ENCODE measurements at places on chromosomes 6 and 20.

GRCh38 chr6:17817763-17818162 lies 111.0 kb upstream of the NUP153 start:
- DNase-seq: no peak

DNA sequence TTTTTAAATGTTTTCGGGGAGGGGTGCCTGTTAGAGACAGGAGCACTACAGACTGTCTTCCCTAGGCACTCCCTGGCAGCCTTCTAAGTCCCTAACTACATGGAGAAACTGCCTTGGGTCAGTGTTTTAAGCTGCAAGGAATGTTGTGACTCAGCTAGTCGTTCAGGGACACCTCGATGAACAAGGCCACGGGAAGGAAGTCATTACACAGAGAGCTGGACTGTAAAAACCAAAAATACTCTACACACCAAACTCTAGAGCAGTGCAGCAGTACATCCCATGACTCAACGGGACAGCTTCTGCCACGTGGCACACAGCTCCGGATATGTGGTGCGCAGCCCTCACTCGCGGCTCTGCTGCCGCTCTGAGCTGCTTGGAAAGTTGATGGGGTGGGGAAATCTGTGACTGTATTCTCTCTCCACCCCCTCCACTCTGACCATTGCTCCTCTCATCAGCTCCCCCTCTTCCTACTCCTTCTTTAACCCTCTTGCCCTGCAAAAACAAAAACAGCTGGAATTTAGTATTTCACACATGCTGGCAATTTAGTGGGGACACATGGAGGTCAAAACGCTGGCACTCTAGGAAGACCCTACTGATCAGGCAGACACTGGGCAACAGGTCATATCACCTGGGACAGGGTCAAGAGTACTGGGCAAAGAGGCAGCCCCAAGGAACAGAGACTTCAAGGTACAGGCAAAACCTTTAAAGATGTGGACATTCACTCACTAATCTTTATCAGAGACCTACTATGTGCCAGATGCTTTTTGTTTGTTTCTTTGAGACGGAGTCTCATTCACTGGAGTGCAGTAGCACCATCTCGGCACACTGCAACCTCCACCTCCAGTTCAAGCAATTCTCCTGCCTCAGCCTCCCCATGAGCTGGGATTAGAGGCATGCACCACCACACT lies 10.9 kb upstream of the LPIN3 start:
- DNase-seq: no peak

GRCh38 chr6:39228111-39228971 lies 934 bp downstream of the KCNK5 start:
- no peak for DNase-seq

DNA sequence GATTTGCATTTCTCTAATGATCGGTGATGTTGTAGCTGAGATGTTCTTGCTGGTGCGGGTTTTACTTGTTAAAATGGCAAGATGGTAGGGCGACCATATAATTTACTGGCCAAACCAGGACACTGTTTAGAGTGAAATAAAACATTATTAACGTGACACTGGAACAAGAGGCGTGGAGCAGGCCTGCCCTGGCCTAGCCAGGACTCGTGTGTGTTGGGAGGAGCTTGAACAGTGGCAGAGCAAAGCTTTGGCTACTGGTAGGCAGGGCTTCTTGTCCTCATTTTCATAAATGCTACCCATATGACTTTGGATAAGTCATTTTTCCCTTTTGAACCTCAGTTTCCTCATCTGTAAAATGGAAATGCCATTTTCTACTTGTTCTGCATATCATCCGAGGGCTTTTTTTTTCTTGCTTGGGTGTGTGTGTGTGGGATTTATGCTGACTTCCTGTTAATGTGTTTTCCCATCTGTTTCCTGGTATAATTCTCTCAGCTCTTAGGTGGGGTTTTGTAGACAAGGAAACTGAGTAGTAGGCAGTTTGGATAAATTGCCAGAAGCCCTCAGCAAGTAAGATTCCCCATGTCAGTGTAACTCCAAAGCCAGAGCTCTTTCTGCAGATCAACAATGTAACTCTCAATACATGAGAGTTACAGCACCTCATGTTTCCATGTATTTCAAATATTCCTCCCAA lies 81.7 kb downstream of the TOX2 start:
- DNase-seq: no peak

DNA sequence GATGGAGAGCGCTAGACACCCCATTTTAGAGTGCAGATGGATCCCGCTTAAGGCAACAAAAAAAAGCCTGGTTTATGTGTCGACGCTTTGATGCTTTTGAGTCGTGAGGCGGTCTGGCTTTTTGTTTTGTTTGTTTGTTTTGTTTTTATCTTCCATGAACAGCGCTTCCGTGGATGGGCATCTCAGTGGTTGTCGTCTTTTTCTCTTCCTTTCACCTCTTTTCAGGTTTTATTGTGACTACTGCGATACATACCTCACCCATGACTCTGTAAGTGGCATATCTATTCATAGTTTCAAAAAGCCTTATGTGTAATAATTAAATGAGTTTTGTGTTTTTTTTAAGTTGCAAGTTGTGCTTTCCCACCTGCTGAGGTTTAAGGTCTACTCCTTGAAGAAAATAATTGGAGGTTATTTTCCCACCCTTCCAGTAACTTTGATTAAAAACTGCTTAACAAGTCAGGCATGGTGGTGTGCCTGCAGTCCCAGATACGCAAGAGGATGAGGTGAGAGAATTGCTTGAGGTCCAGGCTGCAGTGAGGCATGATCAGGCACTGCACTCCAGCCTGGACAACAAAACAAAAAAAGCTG lies 476 bp downstream of the SNRPC start:
- no peak for DNase-seq

- no peak for DNase-seq
Observed at GRCh38 chr20:44412402-44413144, 57.1 kb downstream of the HNF4A start.

DNA sequence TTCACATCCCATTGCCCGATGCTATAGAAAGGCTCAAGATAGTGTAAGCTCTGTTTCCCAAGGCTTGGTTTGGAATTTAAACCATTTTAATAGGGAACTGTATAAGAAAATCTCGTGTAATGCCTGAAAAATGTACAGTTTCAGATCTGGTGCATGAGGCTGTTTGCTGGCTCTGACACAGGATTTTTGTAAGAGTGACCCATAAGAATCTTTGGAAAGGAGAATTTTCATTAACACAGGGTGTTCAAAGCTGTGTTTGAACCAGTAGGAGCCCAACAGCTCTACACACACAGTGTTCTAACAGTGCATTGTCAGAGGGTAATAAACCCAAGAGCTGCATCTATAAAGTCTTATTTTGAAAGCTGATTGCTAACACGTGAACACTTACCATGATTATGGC lies 293.5 kb downstream of the PRL start:
- DNase-seq: no peak

- no peak for DNase-seq
Observed at GRCh38 chr6:138869398-138869797, 73.5 kb downstream of the ECT2L start.

GRCh38 chr20:9374072-9374471 lies 140.3 kb upstream of the LAMP5 start:
- no peak for DNase-seq

GRCh38 chr20:42082611-42083010 lies 464.4 kb upstream of the CHD6 start:
- no peak for DNase-seq

DNA sequence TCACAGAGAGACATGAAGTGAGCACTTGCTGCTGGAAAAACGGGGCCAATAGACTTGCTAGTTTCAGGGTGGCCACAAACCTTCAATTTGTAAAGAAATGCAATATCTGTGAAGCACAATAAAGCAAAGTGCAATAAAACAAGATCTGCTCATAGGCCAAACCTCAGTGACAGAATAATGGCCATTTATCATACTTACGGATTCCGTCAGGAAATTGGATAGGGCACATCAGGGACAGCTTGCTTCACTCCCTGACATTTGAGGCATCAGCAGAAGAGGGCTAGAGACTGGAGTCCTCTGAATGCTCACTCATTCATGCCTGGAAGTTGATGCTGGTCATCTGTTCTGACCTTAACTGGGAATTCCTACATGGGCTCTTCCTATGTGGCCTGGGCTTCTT lies 165.5 kb upstream of the OPRM1 start:
- DNase-seq: no peak

GRCh38 chr6:14177413-14178082 lies 60.0 kb downstream of the CD83 start:
- no peak for DNase-seq

GRCh38 chr20:47863315-47863965 lies 78.2 kb upstream of the SULF2 start:
- no peak for DNase-seq

DNA sequence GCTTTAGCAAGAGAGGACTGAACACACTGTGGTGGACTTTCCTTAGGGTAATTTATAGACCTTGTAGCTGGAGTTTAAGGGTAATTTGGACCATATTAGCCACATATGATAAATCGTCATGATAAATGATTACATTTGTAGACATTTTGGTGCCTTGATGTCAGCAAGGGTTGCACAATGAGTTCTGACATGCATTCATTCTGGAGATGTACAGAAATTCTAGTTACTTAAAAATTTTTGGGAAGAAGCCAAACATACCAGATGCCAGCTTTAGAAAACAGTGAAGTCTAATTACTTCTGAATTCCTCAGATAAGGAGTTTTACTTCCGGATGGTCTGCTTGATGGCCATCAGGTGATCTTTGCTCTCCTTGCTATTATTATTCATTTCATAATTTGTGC lies 653.1 kb downstream of the TBC1D32 start:
- no peak for DNase-seq

DNA sequence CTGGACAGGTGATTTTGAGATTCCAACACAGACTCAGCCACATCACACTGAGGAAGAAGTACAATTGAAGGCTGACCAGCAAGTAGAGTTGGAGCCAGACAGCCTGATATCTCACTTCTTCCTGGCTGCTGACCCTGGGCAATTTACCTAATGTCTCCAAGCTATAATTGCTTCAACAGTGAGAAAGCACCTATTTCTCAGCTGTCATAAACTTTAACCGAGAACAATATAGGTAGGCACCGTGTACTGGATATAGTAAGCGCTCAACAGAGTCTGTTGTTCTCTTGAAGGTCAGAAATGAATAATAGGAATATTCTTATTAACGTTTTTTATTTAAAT lies 28.3 kb downstream of the STX7 start:
- no peak for DNase-seq

- DNase-seq: no peak
Observed at GRCh38 chr6:113188962-113189361, 668.2 kb upstream of the MARCKS start.

- no peak for DNase-seq
Observed at GRCh38 chr6:33203443-33204164, 851 bp upstream of the HSD17B8 start.

- no peak for DNase-seq
Observed at GRCh38 chr6:36917541-36918193, 31.9 kb downstream of the C6orf89 start.
